RPMI7951 (cell line): ENCODE measurements at places on chromosomes 5 and 9. TPM values are rescaled to one million over a fixed set of nuclear protein-coding genes. Genes with fewer than 3 reads are reported as not detected.

GRCh38 chr5:1172670-1173404 lies 28.6 kb upstream of the SLC6A19 start:
- no peak for DNase-seq

DNA sequence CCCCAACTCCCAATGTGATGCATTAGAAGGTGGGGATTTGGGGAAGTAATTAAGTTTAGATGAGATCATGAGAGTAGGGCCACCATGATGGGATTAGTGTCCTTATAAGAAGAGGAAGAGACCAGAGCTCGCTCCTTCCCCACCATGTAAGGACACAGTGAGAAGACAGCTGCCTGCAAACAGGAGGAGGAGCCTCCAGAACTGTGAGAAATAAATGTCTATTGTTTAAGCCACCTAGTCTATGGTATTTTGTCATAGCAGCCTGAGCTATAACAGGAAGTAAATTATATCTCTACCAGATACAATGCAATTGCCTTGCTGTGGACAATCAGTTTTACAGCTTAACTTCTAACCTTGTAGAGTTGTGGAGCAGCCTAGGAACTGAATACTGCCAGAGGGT lies 58.0 kb downstream of the ANKRD33B start:
- no peak for DNase-seq

CCIN gene
- total RNA-seq: 0.24 and 0.59 TPM in 2 replicates

GRCh38 chr9:76707510-76707909 lies 56.7 kb upstream of the PCA3 start:
- no peak for DNase-seq

- DNase-seq: no peak
Measured at GRCh38 chr5:37478121-37478894, 99.2 kb downstream of the WDR70 start.

DNA sequence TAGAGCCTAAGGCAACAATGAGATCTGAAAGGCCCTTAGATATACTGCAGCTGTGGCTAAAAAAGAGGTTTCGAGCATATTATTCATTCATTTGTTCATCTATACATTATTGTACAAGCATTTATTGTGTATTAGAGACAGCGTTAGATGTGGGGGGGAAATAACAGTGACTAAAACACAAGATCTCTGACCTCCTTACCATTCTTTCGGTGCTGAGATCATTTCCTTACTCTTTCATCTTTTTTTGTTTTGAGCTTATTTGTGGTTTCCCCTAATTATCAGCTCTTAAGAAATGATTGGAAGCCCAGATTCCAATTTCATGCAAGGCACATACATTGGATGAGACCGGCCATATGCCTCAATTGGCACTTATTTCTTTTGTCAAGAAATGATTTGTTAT lies 113.2 kb downstream of the SEC61B start:
- DNase-seq: no peak

GRCh38 chr5:97141031-97141430 lies 1.4 kb downstream of the LIX1 start:
- DNase-seq: no peak

CDHR2 gene
- total RNA-seq: not detected in 2 replicates

- peak; percentile 92 for DNase-seq
Measured at GRCh38 chr5:132268769-132269551, 11.5 kb downstream of the PDLIM4 start.

DNA sequence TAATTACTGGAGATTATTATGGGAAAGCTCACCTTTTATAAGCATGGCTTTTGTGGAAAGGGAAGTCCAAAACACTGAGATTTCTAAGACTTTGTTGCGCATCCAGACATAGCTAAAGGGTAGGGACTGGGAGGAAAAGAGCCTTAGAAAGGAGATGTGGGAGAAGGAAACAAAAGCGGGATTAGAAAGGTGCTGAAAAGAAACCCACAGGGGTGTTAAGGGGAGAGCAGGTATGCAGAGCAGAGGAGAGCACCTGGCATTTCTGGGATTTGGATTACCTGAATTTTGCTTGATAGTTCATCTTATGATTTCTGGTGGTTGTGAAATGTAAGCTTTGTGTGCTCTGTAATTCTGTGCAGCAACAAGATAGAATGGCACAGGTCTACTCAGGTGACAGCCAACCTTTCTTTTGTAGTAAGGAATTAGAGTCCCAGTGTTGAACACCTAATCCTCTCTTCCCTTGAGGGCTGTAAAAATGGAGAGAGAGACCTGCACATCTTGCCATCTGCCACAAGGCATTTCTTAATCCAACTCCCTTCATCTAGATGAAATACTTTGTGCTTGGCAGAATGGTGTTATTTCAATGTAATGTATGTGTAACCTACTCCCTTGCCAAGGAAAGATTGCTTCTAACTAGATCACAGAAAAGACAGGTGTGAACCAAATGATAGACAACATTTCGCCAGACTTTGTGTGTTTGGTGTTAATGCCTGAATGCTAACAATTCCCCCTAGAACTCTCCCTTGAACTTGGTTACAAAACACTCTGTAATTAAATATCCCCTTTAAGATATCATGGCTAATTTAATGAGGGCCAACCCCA lies 47.4 kb downstream of the ATPSCKMT start:
- DNase-seq: no peak

GRCh38 chr9:82882748-82883147 lies 180.2 kb downstream of the RASEF start:
- no peak for DNase-seq

SLCO6A1 gene
- total RNA-seq: 0.29 and 0.60 TPM in 2 replicates

DNA sequence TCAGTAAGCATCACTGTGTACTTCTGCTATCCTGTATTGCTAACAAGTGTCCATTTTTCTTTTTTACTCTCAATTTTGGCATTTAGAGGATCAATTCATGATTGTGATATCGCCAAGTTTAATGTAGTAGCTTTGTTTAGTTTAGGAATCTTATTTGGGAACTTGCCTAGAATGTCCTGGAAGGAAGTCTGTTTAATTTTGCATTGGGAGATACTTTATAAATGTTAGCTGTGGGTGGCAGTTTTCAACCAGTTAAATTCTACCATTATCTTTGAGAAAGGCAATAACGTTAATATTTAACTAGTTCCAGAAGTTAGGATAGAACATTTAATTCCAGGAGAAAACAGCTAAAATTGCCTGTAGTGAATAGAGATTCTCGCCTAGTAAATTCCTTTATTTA lies 78.6 kb downstream of the PBX3 start:
- no peak for DNase-seq

- DNase-seq: no peak
Measured at GRCh38 chr5:65846101-65846500, 80.3 kb upstream of the ERBIN start.

- no peak for DNase-seq
Measured at GRCh38 chr9:3534614-3535404, 9.0 kb upstream of the RFX3 start.

GRCh38 chr9:88233091-88233490 lies 94.8 kb upstream of the SPATA31C2 start:
- DNase-seq: no peak

- DNase-seq: peak; percentile 76
Measured at GRCh38 chr9:134171316-134172197, 7.2 kb upstream of the RNU6ATAC start.
